ENCODE measurements at places on chromosomes 2 and 18. TPM values are rescaled to one million over a fixed set of nuclear protein-coding genes. Genes with fewer than 3 reads are reported as not detected.

The ZNF396 gene
- 1.1 TPM for total RNA-seq

The CNNM3 gene
- 19.2 TPM for total RNA-seq

The RPRM gene
- not detected for total RNA-seq

The ANKRD30BL gene
- not detected for total RNA-seq

Data from activated CD4-positive, alpha-beta T cell treated with anti-CD3 and anti-CD28 coated beads for 36 hours (primary cell).